Left lobe of liver (tissue), 2 donors: ENCODE measurements at places on chromosomes 11 and 22.
A peak's percentile ranks its signal among the peaks of the same experiment; 100 is the strongest.

DNA sequence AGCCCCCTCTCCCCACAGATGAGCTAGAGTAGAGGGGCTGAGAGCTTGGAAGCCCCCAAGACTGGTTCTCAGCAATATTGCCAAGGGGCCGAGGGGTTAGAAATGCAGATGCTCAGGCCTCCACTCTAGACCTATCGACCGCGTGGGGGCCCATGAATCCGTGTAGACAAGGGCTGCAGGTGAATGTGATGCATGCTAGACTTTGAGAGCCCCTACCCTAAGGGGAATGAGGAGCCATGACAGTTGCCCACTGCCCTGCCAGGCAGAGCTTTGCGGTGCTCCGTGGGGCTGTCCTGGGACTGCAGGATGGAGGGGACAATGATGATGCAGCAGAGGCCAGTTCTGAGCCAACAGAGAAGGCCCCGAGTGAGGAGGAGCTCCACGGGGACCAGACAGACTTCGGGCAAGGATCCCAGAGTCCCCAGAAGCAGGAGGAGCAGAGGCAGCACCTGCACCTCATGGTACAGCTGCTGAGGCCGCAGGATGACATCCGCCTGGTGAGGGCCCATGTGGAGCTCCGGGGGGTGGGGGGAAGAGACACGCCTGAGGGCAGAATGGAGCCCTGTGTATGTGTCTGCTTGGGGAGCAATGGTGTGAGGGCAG, 1.3 kb downstream of the SSH3 start:
- peak; percentile 44 for DNase-seq

- no peak for DNase-seq
Measured at GRCh38 chr22:50488006-50488677, 1.5 kb downstream of the MIOX start.

- DNase-seq, result no peak
Measured at GRCh38 chr22:36197065-36197440, 4.6 kb downstream of the APOL4 start.

GRCh38 chr22:44697423-44698141, 4.4 kb upstream of the PRR5 start:
- peak; percentile 81 for DNase-seq

DNA sequence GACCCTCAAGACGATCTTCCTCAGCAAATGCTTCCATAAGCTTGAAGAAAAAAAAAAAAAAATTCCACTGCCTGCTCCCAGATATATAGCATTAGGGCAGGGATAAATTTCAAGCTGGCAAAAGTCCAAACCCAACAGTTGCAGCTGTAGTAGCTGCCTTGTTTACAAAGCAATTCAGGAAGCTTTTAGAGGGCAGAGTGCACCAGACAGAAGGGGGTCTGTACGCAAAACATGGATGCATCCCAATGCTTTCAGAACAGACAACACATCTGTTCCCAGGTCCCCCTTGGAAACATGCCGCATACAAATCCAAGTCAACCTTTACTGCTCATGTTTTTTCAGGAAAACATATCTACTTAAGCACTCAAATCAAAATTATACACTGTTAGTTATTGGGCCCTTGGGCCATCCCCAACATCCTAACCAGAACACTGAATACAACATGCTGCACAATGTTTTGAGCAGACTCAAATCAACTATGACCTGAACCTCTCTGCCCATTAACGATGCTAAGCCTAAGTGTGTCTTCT, 94.5 kb downstream of the CADM1 start:
- no peak for DNase-seq

- DNase-seq, result peak; percentile 50
Measured at GRCh38 chr11:118607401-118608359, at the start of gene PHLDB1. PHLDB1 (plus strand) TSS chr11:118607615; CDS start chr11:118613837, 6,222 bp downstream.
